Stimulated activated CD8-positive, alpha-beta memory T cell treated with anti-CD3 and anti-CD28 coated beads, Interleukin-7, amount 100 ng/mL, for 24 hours (primary cell): ENCODE measurements at places on chromosomes 16 and 17.
A peak's percentile ranks its signal among the peaks of the same experiment; 100 is the strongest.

DNA sequence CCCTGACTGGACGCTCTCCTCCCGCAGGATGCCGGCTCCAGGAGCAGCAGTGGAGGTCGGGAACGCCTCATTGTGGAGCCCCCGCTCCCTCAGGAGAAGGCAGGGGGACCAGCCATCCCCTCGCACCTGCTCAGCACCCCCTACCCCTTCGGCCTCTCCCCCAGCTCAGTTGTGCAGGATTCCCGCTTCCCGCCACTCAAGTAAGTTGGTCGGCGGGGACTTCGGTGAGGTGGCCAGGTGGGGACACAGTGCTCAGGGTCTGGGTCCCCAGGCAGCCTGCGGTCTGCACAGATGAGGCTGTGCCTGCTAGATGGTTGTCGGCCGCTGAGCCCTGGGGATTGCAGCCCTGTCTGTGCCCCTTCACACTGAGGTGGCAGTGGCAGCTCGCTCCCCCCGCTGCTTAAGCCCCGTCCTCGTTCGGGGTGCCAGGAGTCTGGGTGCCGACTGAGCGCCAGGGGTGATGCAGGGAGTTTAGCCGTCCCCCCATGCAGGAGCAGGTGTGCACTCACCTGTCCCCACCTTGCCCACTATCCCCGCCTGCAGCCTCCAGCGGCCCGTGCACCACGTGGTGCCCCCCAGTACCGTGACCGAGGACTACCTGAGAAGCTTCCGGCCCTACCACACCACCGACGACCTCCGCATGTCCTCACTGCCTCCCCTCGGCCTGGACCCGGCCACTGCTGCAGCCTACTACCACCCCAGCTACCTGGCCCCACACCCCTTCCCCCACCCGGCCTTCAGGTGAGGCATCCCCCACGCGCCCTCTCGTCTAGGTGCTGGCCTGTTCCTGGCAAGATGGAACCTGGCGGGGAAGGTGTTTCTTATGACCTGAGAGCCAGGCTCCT lies 34.3 kb downstream of the GINS2 start:
- DNase-seq = no peak

DNA sequence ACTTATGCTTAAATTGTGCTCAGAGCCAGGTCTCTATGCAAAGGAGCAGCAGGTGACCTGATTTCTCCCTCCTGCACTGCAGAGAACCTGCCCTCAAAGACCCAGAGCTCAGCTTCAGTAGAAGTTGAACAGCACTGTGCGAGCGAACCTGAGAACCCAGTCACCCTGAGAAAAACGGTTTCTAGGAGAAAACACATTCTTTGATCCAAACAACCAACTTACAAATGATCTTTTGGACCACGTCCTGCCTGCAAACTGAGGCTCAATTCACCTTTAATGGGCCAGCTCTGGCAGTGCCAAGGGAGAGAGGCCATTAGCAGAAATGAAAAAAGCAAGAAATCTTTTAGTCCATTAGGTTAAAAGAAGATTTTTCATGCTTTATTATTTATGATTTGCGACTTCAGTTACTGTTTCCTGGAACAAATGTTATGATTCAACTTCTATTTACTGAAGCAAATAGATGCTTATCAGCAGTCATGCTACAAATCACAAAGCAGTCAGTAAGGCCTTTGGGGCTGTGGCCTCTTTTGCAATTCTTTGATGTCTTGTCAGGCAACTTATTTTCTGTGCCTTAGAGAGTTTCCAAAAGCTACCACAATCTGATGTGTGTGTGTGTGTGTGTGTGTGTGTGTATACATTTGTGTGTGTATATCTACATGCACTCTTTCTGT lies 65.7 kb upstream of the LRRC37A3 start:
- no peak for DNase-seq

GRCh38 chr17:19296786-19297778 lies 59.9 kb downstream of the EPN2 start:
- no peak for DNase-seq

DNA sequence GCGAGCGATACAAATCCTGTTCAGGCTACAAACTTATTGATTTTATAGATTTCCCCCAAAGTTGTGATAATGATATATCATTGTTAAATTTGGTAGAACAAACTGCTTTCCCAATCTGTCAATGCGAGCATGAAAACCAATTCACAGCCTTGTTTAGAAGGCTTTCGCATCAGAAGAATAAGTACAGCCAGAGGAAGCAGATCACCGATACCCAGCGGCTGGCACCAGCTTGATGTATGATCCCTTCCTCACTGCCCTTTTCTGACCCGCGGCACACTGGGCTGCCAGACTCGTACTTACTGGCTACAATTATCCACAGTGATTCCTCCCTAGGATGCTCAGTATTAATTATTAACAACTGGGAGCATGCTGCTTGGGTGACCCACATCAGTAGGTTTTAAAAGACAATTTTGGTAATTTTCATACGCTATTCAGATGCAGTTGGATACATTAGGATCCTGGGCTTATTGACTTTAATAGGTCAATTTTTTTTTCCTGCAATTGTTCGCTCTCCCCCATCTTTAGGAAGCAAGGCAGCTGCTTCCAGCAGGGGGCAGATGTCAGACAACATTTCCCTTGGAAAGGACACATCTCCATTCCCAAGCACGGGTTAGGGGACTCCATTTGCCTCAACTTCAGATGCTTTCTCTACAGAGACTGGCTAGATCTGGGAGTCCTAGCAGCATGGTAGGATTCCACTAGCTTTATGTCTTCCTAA lies 582.7 kb upstream of the PSMD7 start:
- DNase-seq = no peak

DNA sequence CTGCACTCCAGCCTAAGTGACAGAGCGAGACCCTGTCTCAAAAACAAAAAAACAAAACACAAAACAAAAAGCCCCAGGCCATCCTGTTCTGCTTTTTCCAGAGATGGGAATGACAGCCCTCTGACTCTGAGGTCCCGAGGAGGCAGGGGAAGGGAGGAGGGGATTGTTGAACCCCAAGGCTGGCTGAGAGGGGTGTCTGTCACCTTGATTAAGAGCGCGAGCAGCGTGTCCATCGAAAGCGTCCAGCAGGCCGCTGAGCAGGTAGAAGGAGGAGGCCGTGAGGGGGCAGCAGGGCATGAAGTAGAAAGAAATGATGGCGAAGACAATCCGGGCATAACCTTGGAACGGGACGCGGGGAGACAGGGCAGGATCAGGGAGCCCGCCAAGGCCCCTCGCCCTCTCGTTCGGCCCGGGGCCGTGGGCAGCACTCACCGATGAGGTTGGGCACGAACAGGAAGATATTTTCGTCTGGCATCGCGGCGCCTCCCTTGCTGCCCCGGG lies 593 bp downstream of the CDIPT start:
- no peak for DNase-seq

- DNase-seq = no peak
Observed at GRCh38 chr16:85765767-85766166, 14.9 kb upstream of the C16orf74 start.

GRCh38 chr16:4190712-4191333 lies 51.1 kb downstream of the SRL start:
- no peak for DNase-seq

DNA sequence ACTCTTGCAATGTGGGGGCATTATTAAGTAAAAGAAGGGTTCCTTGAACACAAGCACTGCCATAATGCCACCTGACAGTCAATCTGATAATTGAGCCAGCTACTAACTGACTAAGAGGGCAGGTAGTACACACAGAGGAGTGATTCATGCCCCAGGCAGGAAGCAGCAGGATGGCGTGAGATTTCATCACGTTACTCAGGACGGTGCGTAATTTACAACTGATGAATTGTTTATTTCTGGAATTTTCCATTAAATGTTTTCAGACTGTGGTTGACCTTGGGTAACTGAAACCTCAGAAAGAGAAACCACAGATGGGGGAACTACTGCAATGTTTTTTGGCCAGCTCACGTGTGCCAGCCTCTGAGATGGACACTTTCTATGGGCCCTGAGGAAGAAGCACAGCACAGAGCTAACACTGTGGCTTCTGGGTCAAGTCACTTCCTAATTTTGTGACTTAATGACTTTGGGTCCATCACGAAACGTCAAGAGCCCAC lies 46.7 kb downstream of the C17orf67 start:
- DNase-seq = peak; percentile 24

GRCh38 chr17:58381124-58382035 lies 29.4 kb upstream of the SUPT4H1 start:
- no peak for DNase-seq

- no peak for DNase-seq
Observed at GRCh38 chr16:67445913-67446907, 15.3 kb downstream of the HSD11B2 start.

DNA sequence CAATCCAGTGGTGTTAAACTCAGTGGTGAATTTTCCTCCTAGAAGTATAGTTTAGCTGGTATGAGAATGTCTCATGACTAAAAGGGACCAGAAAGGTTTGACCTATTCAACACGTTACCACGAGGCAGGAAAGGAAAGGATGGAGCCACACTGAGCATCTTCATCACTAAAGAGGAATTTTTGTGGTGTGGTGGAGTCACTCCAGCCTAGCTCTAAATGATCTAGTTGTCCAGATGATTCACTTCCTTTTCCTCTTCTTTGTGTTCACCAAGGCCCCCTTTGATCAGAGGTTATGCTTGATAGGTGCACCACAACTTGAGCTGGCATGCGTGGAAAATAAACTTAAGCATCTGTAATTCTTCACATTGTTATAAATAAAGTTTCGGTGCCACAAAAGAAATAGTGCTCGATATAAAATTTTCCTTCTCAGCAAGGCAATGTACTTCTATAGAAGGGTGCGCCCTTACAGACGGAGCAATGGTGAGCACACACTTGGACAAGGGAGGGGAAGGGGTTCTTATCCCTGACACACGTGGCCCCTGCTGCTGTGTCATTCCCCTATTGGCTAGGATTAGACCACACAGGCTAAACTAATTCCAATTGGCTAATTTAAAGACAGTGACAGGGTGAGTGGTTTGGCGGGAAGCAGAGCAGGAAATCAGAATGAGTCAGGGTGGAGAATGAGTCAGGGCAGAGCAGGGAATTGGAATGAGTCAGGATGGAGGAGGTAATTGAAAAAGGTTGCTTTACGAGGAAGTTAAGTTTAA lies 254.6 kb downstream of the HS3ST3A1 start:
- DNase-seq = no peak
